HT1080 (cell line): ENCODE measurements at places on chromosomes 3 and 15. TPM values are rescaled to one million over a fixed set of nuclear protein-coding genes. Genes with fewer than 3 reads are reported as not detected.

DNA sequence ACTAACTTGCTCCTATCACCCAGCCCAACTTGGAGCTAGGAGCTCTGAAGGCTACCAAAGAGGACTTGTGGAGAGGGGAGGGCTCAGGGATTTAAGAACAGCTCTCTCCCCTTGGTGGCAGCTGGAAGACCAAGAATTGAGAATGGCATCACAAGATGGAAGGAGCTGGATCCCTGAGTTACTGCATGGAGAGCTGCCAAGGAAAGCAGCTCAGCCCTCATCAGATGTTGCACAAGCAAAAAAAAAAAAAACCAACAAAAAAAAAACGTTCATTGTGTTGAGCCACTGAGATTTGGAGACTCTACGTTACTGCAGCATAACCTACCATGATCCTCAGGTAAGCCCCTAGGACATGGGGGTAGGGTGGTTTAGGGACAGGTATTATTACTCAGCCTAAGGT, 41.0 kb downstream of the ITGB5 start:
- DNase-seq: peak; percentile 51

DNA sequence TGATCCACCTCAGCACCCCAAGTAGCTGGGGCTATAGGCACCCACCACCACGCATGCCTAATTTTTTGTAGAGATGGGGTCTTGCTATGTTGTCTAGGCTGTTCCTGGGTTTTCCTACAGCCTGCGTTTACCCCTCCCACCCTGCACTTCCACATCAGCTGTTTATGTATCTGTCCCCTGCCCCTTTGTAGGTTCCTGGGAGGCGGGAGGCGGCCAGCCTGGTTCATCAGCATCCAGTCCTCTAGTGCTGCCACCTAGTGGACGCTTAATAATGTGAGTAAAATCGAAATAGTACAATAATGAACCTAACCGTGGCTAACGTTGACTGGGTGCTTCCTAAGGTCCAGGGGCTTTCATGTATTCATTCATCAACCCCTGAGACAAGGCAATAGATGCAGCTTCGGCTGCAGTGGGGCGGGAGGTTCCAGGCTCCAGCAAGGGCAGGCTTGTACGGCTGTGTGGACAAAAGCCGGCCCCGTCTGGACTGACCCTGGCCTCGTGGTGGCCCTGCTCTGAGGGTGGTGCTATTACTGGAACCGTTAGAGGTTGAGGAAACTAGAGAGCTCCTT, 1.2 kb upstream of the LCTL start:
- DNase-seq: peak; percentile 62

DNA sequence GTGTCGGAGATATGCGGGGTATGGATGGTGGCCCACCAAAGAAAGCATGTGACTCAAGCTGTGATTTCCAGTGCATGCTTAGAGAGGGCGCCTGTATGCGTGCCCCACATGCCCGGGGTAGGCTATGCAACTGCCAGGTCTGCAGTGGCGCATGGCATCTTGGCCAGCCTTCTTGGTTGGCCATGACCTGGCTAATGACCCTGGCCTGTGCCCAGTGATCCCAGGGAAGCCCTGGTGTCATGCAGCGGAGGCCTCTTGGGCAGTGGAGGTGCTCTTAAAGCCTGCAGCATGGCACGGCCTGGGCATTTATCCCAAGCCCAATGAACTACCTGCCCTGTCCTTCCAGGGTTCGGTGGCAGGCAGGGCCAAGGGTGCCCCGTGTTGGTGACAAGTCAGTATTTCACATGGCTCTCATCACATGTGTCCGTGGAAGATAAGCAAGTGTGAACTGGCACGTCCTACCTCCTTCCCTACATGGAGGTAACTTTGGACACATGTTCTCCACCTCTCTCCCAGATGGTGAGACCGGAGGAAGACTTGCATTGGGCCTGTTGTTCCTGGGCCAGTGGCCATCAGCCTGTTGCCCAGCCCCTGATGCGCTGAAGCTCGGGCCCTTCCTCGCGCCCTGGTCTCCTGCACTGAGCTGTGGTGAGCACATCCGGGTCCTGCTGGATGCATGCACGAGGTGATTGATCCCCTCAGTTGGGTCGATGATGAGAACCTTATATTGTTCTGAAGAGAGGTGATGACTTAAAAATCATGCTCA, 192.0 kb downstream of the UBE3A start:
- DNase-seq: no peak

Gene RNF168
- total RNA-seq: 15.1 and 25.0 TPM in 2 replicates
